ENCODE measurements at places on chromosomes 6 and 20.

DNA sequence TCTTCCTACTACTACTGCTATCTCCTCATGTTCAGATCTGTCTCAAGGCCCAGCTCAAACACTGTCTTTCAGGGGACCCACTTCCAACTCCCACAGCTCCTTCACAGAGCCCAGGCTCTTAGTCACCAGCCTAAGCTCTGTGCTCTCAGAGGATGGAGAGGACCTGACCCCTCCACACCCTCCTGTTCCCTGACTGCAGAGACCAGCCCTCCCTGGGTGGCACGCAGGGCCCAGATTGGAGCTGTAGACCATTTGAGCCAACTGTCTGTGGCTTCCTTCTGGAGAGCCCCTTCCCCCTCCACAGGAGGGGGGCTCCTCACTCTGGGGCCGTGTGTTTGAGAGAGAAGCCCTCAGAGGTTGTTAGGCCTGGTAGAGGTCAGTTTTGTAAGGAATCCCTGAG, 9.8 kb downstream of the SNPH start:
- DNase-seq = no peak

DNA sequence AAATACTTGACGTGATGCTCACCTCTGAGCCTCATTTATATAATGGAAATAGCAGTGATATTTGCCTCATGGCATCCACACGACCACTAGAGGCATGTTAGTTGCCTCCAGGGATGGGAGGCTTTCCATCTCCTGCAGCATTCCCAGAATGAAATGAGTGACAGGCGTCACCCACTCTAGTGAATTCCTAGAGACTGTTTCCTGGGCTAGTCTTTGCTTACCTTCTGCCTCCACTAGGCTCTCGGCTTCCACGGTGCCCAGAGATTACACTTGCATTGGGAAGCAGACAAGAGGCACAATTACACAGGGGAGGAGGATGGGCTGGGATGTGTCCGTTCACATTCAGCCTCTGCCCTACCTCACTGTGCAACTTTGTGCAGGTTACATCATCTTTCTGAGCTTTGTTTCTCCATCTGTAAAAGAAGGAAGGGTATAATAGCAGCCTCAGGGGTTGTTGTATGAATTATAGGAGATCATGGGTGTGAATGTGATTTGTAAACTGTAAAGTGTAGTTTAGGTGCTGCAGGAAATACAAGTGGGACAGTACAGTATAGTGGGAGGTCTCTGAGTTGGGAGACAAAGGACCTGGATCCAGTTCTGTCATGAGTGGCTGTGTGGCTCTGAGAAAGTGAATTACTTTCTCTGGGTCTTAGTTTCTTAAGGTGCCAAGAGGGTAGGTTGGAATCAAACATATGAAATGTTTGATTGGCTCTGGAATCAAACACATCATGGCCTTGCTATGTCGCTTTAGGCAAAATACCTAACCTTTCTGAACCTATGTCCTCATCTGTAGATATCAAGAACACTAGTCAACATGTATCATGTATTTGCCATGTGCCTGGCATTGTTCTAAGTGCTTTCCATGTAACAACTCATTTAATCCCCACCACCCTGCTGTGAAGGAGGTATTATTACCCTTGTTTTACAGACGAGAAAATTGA, 3.6 kb upstream of the VSTM2L start:
- DNase-seq = no peak

DNA sequence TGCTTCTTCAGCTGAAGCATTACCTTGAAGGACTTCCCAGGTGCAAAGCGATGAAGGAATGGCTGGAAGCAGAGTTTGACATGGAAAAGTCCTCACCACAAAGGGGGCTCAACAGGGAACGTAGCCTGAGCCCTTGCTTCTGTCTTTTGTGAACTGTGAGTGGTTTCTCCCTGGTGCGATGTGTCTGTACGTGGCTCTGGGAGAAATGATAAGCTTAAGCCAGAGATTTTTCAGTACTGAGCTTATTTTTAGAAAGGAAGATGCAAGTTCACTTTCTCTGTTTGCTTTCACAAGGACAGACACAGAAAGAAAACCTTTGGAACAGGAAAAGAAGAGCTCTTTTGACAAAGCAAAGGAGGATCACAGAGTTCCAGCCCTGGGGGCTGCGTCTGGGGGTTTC, 79.4 kb downstream of the DACT2 start:
- no peak for DNase-seq

- DNase-seq = no peak
Measured at GRCh38 chr20:62413025-62413570, 6.0 kb upstream of the CABLES2 start.

DNA sequence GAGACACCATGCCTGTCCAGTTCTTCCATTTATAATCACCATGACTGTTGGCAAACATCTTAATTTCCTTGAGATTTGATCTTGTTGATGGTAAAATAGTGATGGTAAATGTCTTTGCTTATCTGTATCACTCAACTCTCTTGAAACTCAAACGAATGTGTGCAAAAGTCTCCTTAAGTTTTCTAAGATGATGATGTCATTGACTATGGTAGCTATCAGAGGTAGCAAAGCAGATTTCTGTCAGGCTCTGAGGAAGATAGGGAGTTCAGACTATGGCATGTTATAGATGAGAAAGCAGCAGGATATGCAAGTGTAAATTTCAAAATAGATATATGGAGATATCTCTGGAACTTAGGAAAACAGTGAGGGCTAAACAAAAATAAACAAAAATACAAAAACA, 121.0 kb upstream of the GJE1 start:
- DNase-seq = no peak

DNA sequence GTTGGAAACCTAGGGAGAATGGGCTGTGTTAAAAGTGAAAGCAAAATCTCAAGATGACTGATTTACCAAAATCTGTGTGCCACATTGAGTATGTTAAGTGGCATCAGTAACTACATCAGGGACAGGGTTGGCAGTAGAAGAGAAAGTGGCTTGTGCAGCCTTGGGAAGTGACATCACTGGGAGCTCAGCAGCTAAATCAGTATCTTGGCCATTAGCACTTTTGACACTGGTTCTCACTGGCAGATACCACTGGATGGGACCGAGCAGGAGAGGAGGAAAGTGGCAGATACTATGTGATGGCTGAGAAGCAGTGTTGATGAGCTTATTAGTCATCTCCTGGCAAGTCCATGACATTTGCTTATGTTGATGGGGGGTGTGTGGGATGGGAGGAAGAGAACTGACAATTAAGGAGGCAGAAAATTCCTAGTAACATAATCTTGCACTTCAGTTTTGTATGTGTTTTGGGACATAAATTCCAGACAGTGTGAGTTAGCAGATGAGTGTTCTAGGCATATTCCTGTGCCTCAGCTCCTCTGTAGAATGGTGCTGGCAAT, 322.2 kb downstream of the SOX4 start:
- DNase-seq = no peak

DNA sequence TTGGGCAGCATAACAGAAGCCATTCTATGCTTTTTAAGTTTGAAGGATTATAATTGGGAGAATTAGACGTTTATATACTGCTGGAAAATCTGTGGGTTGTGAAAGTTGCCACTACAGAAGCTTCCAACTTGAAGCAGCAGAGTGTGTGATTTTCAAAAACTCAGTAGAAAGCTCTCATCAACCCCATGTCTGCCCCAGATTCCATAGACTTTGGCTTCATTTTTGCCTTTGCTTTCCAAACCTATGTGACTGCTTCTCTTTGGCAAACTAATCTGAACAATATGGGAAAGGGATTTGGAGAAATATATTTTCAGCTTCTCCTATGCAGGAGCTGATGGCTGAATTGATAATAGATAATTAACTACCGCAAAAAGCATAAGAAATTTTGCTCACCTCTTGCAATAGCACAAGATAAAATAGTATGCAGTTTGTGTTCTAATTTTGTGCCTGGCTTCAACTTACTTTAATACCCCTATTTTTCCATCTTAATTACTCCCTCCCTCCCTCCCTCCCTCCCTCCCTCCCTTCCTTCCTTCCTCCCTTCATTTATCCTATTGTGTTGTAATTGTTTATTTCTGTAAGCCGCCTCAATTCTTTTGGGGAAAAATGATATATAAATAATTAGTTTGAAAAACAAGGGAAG, 214.1 kb upstream of the HS3ST5 start:
- no peak for DNase-seq

- no peak for DNase-seq
Measured at GRCh38 chr6:169172946-169173345, 80.7 kb downstream of the THBS2 start.

Data from CD4-positive, alpha-beta T cell treated with Interleukin-12 subunit alpha and Interleukin-12 subunit beta, for 1 hour (primary cell).